ENCODE measurements at places on chromosomes 13 and 19.

DNA sequence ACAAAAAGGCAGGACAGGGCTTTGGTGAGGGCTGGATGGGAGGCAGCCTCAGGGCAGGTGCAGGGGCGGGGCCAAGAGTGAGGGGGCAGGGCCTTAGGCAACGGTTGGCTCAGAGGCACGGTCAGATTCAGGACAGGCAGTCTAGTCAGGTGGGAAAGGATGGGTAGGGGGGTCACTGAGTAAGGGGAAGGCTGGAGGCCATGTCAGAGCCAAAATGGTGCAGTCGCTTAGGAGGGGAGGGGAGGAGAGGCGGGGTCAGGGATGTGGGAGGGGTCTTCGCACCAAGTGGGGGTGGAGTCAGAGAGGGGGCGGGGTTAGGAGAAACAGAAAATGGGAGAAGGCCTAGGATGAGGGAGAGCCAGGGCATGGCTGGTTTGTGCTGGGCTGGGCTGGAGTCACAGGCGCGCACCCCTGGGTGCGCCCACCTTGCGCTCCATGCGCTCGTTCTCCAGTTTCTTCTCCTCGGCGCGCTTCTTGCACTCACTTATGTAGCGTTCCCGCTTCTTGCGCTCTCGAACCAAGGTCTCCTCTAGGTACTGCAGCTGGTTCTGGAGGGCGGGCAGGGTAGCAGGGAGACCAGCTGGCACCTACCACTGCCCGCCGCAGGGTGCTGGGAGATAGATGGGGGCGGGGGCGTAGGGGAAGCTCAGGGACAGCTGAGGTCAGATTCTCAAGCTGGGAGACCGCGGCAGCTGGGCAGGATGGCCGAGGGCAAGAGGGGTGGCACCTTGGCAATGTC, 6.8 kb upstream of the RGL3 start:
- no peak for DNase-seq

GRCh38 chr13:48410199-48410598, 2.7 kb downstream of the LPAR6 start:
- peak; percentile 7 for DNase-seq

GRCh38 chr19:10510301-10510802, 6.9 kb downstream of the S1PR5 start:
- peak; percentile 63 for DNase-seq

- peak; percentile 84 for DNase-seq
Measured at GRCh38 chr13:110209950-110210603, 96.9 kb downstream of the COL4A1 start.

GRCh38 chr13:112073245-112074138, 6.5 kb downstream of the SOX1 start:
- DNase-seq, result no peak

All from MCF 10A (cell line).